A673 (cell line): ENCODE measurements at places on chromosomes 13 and 19. TPM values are rescaled to one million over a fixed set of nuclear protein-coding genes. Genes with fewer than 3 reads are reported as not detected.

DNA sequence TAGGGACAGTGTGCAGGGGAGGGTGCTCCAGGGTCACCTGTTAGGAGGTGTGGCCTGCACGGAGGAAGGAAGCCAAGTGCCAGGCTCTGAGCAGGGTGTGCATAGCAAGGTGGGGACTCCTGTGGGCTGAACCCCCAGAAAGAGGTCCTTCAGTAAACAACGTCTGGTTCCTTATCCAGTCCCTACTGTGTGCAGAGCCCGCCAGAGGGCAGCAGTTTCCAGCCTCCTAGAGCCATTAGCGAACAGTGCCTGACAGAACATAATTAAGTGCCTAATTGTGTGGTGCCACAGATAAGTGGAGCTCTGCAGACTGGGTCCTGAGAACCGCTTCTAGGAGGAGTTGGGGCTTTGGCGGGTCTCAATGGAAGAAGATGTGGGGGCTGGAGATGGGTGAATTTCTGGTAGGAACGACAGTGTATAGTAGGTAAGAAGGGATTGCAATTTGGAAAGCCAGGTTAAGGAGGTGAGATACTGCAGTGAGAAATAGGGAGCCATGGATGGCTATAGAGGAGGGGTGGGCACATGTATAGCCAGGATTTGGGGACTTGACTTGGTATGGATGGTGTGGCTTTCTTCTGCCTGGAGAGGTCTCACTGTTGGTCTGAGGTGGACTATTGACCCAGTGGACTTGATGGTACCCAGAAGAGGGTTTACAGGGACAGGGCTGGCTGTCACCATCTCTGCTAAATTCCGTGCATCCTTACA, 323.1 kb downstream of the ZNF536 start:
- H3K36me3 ChIP-seq = no peaks in the 10 kb centered on the region
- H3K27ac ChIP-seq = no peak overlapping the region
- H3K4me1 ChIP-seq = peaks cover 39% of the 10 kb centered on the region
- no peak overlapping the region for H3K4me3 ChIP-seq
- H3K27me3 ChIP-seq = no peaks in the 10 kb centered on the region

DNA sequence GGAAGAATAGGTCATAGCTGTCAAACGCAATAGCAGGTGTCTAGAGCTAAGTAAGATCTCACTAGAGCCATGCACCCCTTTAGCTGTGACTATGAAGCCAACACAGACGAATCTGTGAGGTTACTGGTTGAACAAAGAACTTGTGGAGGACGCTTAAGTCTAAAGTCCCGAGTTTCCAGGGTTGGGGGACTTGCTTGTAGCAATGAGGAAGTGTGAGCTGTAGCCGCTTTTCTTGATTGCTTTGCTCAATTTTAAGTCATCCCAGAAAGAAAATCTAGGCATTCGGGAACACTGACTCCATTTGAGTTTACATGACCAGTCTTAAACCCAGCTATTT, 1.6 kb downstream of the GPC5 start:
- no peak overlapping the region for H3K4me3 ChIP-seq
- peaks cover 7% of the 10 kb centered on the region for H3K4me1 ChIP-seq
- no peaks in the 10 kb centered on the region for H3K36me3 ChIP-seq
- no peak overlapping the region for H3K27ac ChIP-seq
- DNase-seq = no peak

GRCh38 chr13:60135344-60135743, 28.4 kb downstream of the DIAPH3 start:
- H3K36me3 ChIP-seq = peaks cover 14% of the 10 kb centered on the region
- H3K27ac ChIP-seq = peak overlapping the region; percentile 3

GRCh38 chr19:35076657-35077056, 35.1 kb downstream of the HPN start:
- H3K27me3 ChIP-seq = no peaks in the 10 kb centered on the region
- no peak overlapping the region for H3K27ac ChIP-seq
- no peak overlapping the region for H3K4me3 ChIP-seq
- DNase-seq = no peak
- no peaks in the 10 kb centered on the region for H3K36me3 ChIP-seq

The GAPDHS gene
- not detected in 2 replicates for total RNA-seq

The IGFL3 gene
- not detected in 2 replicates for total RNA-seq

GRCh38 chr13:75550159-75550567, 572 bp downstream of the UCHL3 start:
- peak; percentile 68 for DNase-seq
- peak overlapping the region; percentile 76 for H3K4me3 ChIP-seq
- no peaks in the 10 kb centered on the region for H3K27me3 ChIP-seq
- H3K27ac ChIP-seq = peak overlapping the region; percentile 97
- H3K4me1 ChIP-seq = peaks cover 12% of the 10 kb centered on the region
- no peaks in the 10 kb centered on the region for H3K36me3 ChIP-seq
